Activated CD8-positive, alpha-beta T cell treated with anti-CD3 and anti-CD28 coated beads for 36 hours (primary cell): ENCODE measurements at places on chromosomes 7 and 10.

- no peak overlapping the region for H3K4me3 ChIP-seq
- no peaks in the 10 kb centered on the region for H3K36me3 ChIP-seq
- no peak overlapping the region for H3K27ac ChIP-seq
- H3K4me1 ChIP-seq = no peaks in the 10 kb centered on the region
Measured at GRCh38 chr10:110344622-110345021, 39.9 kb upstream of the SMNDC1 start.

DNA sequence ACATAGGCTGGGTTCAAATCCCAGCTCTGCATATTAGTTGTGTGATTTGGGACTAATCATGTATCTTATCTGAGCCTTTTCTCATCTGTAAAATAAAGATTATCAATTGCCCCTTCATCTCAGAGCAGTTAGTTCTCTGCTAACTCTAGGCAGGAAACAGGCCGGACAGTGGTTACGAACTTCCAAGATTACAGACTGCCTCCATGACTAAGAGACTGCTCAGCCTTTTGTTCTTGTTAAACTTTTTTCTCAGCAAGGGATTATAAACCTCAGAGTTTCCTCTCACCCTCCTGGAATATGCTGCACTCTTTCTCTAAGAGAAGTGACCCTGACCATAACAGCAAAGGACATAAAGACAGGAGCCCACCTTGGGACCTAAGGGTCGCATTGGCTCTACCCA, 52.5 kb upstream of the NFKB2 start:
- no peak overlapping the region for H3K4me3 ChIP-seq
- H3K27ac ChIP-seq = no peak overlapping the region
- H3K36me3 ChIP-seq = peaks cover 8% of the 10 kb centered on the region
- no peaks in the 10 kb centered on the region for H3K27me3 ChIP-seq
- no peak for DNase-seq

DNA sequence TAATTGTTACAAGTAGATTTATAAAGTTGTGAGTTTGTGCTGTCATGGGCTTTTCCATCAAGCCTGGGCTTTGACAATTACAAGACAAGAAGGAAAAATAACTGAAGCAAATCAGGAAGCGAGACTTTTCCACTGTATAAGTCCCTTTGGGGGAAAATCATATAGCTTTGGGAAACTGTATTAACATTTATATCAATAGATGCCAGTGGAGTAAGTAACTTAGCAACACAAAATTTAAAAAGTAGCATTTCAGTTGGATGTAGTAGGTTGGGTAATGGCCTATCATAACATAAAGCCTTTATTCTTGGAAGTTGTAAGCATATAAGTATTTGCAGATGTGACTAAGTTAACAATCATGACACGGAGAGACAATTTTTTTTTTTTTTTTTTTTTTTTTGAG, 931.1 kb downstream of the CNTNAP2 start:
- no peak overlapping the region for H3K27ac ChIP-seq
- no peak for DNase-seq
- H3K27me3 ChIP-seq = no peaks in the 10 kb centered on the region
- no peaks in the 10 kb centered on the region for H3K36me3 ChIP-seq
- no peaks in the 10 kb centered on the region for H3K4me1 ChIP-seq

DNA sequence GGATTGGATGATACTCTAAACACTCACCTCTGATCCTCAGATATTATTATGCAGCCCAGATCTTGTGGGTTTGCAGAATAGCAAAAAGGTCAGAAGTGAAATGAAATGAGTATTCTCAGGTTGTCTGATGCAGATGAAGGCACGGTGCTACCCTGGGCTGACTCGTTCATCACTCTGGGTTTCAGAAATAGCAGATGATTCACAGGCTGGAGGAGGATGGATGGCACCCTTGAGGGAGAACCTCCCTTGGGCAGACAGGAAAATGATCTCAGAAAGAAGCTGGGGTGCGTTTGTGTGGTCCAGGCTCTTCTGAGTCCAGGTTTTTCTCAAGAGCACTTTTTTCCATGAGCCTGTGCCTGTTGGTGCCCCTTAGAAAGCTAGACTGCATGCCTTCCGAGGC, 515.8 kb upstream of the MKI67 start:
- no peaks in the 10 kb centered on the region for H3K27me3 ChIP-seq
- H3K27ac ChIP-seq = no peak overlapping the region

DNA sequence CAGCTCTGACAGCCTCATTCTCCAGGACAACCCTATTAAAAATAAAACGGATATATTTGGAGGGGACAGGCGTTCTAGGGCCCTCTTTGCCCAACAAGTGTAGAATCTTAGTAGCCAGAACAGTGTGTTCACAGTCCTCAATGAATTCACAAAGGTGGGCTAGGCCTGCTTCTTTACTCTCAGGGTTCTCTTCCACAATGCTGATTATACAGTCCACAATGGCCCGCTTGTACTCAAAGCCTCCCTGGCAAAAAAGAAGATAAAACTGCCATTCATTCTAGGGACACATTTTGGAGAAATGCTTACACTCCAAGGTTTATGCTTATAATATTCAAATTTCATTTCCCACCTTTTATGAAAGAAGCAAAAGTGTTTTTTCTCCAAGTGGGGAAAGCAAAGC, 62.6 kb downstream of the MEST start:
- H3K27ac ChIP-seq = no peak overlapping the region
- no peaks in the 10 kb centered on the region for H3K27me3 ChIP-seq
- DNase-seq = no peak

- H3K4me3 ChIP-seq = no peak overlapping the region
- no peaks in the 10 kb centered on the region for H3K27me3 ChIP-seq
- peaks cover 61% of the 10 kb centered on the region for H3K4me1 ChIP-seq
- DNase-seq = no peak
Measured at GRCh38 chr10:62076891-62077290, 175.4 kb downstream of the ARID5B start.

GRCh38 chr10:79358811-79359210, 11.5 kb downstream of the PPIF start:
- H3K4me3 ChIP-seq = no peak overlapping the region
- H3K27me3 ChIP-seq = no peaks in the 10 kb centered on the region
- DNase-seq = no peak
- no peak overlapping the region for H3K27ac ChIP-seq

GRCh38 chr7:109309790-109310189, 740.1 kb downstream of the DNAJB9 start:
- no peak overlapping the region for H3K27ac ChIP-seq
- H3K4me1 ChIP-seq = no peaks in the 10 kb centered on the region
- DNase-seq = no peak
- H3K4me3 ChIP-seq = no peak overlapping the region

DNA sequence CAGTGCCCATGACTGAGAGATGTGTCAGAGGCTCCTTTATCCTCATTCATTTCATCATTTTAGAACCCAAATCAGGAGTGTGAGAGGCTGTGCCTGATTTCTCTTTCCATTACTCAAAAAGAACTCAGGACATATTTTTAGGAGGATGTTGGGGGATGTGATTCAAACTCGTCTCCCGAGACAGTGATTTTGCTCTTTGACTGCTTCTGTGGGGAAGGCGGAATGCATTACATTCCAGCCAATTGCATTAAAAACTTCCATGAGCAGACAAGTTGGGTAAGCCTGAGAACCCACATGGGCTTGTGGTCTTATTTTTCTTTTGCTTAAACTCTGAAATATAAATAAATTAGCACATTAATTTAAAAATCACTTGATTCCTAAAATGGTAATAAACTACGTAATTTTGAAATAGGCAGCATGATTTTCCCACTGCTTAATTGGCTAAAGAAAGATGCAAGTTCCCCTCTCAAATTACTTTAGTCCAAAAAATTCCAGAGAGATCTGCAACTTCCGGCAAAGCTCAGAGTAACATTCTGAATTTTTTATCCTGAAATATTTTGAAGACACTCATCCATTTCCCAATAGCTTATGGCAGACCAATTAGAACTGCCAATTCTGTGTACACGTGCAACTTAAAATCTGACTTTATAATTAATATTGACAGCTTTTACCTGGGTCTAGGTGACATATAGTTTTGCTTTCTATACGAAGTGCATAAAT, 185.6 kb downstream of the C7orf25 start:
- no peak overlapping the region for H3K27ac ChIP-seq
- H3K4me3 ChIP-seq = no peak overlapping the region
- no peaks in the 10 kb centered on the region for H3K4me1 ChIP-seq
- no peak for DNase-seq
- H3K36me3 ChIP-seq = no peaks in the 10 kb centered on the region
- H3K27me3 ChIP-seq = peaks cover 1% of the 10 kb centered on the region

- no peak overlapping the region for H3K4me3 ChIP-seq
- H3K4me1 ChIP-seq = peaks cover 33% of the 10 kb centered on the region
- no peak overlapping the region for H3K27ac ChIP-seq
- no peaks in the 10 kb centered on the region for H3K36me3 ChIP-seq
Measured at GRCh38 chr7:43569424-43569823, 13.5 kb upstream of the STK17A start.

DNA sequence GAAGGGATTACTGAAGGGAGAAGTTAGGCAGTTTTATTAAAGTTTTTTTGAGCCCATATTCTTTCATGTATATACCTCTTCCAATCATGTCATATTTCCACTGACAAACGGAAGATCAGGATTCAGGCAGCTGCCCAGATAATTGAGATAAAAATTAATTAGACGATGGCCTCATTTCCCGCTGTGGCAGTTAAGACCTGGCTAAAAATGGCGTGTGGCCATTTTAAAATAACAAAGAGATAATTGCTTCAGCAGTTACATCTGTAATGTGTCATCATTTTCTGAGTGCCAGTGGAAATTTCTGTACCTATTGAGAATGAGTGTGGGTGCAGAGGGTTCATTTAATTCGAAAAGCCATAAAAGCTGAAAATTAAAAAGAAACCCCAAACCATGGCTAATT, 215.1 kb downstream of the STK31 start:
- peaks cover 3% of the 10 kb centered on the region for H3K27me3 ChIP-seq
- no peak overlapping the region for H3K4me3 ChIP-seq
- no peak for DNase-seq
- no peaks in the 10 kb centered on the region for H3K4me1 ChIP-seq
- H3K27ac ChIP-seq = no peak overlapping the region
- no peaks in the 10 kb centered on the region for H3K36me3 ChIP-seq

DNA sequence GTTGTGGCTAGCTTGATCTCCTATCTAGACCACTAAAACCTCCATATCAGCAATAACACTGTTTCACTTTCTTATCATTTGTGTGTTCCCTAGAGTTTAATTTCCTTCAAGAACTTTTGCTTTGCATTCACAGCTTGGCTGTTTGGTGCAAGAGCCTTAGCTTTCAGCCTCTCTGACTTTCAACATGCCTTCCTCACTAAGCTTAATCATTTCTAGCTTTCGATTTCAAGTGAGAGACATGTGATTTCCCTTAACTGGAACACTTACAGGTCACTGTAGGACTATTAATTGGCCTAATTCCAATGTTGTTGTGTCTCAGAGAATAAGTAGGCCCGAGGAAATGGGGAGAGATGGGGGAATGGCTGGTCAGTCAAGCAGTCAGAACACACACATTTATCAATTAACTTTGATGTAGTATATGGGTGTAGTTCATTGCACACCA, 10.6 kb upstream of the BPGM start:
- H3K4me1 ChIP-seq = peaks cover 39% of the 10 kb centered on the region
- H3K27ac ChIP-seq = peak overlapping the region; percentile 65
- no peaks in the 10 kb centered on the region for H3K36me3 ChIP-seq
- H3K4me3 ChIP-seq = no peak overlapping the region
- DNase-seq = no peak
- no peaks in the 10 kb centered on the region for H3K27me3 ChIP-seq

DNA sequence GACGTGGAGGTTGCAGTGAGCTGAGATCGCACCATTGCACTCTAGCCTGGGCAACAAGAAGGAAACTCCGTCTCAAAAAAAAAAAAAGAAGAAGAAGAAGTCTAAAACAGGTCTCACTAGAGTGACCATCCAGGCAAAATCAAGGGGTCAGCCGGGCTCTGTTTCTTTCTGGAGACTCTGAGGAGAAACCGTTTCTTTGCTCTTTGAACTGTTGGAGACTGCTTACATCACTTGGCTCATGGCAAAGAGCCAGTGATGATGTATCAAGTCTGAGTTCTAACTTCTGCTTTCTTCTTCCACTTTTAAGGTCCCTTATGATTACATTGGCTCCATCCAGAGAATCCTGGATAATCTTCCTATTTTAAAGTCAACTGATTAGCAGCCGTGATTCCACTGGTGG, 306.8 kb downstream of the WDR11 start:
- no peaks in the 10 kb centered on the region for H3K36me3 ChIP-seq
- no peak overlapping the region for H3K4me3 ChIP-seq
- no peak for DNase-seq

GRCh38 chr7:40243076-40243475, 108.3 kb downstream of the SUGCT start:
- no peaks in the 10 kb centered on the region for H3K36me3 ChIP-seq
- H3K27me3 ChIP-seq = no peaks in the 10 kb centered on the region
- no peak overlapping the region for H3K4me3 ChIP-seq
- no peaks in the 10 kb centered on the region for H3K4me1 ChIP-seq
- DNase-seq = no peak
- H3K27ac ChIP-seq = no peak overlapping the region

GRCh38 chr10:71035511-71036296, 147.3 kb upstream of the PCBD1 start:
- no peak overlapping the region for H3K27ac ChIP-seq
- DNase-seq = no peak
- no peaks in the 10 kb centered on the region for H3K36me3 ChIP-seq
- no peak overlapping the region for H3K4me3 ChIP-seq
- H3K27me3 ChIP-seq = no peaks in the 10 kb centered on the region
- H3K4me1 ChIP-seq = no peaks in the 10 kb centered on the region

- no peaks in the 10 kb centered on the region for H3K36me3 ChIP-seq
- no peaks in the 10 kb centered on the region for H3K27me3 ChIP-seq
- no peak overlapping the region for H3K4me3 ChIP-seq
- H3K27ac ChIP-seq = no peak overlapping the region
Measured at GRCh38 chr7:17774248-17774647, 166.0 kb downstream of the SNX13 start.

DNA sequence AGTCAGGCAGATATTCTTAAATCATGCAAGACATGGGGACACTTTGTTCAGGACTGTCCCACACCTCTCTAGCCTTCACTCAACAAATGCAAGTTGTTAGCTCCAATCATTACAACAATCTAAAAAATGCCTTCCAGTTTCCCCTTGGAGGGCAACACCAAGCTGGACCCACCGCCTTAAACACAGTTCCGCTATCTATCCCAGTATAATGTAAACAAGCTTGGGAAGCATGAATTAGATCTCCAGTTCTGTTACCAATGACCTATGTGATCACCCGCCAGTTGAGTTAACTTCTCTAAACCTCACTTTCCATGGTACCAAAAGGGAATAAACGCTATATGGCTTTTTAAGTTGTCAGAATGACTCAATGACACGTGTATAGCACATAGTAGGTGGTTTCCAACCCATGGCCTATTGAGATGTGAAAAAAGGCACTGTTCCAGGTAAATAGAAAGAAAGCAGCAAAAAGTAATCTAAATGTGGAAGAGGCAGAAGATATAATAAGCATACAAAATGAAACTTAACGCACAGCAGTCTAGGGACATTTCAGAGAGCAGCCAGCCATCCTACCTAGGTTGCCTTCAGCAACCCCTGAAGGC, 2.4 kb upstream of the REEP3 start:
- peaks cover 66% of the 10 kb centered on the region for H3K4me1 ChIP-seq
- no peak overlapping the region for H3K27ac ChIP-seq
- H3K36me3 ChIP-seq = peaks cover 11% of the 10 kb centered on the region
- H3K27me3 ChIP-seq = no peaks in the 10 kb centered on the region
- no peak overlapping the region for H3K4me3 ChIP-seq
- DNase-seq = no peak
